NCI-H2171 (cell line): ENCODE measurements at places on chromosomes 7 and 10.

GRCh38 chr10:118856106-118856505, 101.3 kb upstream of the CACUL1 start:
- DNase-seq = no peak

DNA sequence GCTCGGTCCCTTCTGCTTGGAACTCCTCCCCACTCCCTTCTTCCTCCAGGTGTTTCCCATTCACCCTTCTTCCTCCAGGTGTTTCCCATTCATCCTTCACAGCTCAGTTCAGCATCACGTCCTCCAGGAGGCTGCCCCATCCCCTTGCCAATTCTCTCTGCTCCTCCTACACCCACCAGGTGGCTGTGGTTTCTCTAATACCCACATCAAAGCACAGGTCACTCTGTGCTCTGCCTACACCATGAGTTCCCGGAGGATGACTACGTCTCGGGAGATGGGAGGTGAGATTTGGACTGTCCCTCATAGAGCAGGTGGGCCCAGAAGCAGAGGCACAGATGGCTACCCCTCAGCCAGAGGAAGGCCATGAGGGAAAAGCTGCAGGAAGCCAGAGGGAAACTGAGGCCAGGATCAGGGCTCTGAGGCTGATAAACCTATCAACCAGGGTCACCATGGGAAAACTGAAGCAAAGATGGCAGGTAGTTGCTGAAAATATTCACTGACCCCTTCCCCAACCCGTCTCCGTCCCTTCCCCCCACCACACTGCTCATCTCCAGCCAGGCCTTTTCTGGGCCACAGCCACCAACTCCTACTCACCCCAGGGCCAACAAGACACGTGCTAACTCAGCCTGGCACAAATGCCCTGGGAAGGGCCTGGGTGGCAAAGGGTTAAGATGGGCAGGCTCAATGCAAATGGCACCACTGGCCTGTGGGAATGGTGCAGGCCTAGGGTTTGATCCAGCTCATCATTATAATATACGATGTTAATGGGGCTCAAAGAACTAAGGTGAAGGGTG, 56.6 kb upstream of the CPXM2 start:
- DNase-seq = no peak

GRCh38 chr10:93123766-93124165, 50.1 kb downstream of the CYP26A1 start:
- DNase-seq = no peak

DNA sequence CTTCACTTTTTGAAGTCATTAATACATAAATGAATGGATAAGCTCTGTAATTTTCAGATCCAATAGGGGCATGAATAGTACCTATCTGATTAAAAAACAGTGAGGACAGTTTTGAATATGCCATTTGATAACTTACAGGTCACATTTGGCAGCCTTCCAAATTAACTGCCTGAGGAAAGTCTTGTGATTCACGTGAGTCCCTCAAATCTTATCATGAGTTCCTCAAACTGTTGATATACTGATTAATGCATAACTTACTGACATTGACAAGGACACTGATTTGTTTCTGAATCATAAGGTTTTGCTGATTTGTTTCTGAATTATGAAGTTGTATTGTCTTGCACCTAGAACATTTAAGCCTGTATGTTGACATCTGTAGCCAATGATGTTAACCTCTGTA, 55.1 kb downstream of the ANKMY2 start:
- DNase-seq = no peak

- no peak for DNase-seq
Measured at GRCh38 chr7:156024201-156024600, 211.9 kb upstream of the SHH start.

DNA sequence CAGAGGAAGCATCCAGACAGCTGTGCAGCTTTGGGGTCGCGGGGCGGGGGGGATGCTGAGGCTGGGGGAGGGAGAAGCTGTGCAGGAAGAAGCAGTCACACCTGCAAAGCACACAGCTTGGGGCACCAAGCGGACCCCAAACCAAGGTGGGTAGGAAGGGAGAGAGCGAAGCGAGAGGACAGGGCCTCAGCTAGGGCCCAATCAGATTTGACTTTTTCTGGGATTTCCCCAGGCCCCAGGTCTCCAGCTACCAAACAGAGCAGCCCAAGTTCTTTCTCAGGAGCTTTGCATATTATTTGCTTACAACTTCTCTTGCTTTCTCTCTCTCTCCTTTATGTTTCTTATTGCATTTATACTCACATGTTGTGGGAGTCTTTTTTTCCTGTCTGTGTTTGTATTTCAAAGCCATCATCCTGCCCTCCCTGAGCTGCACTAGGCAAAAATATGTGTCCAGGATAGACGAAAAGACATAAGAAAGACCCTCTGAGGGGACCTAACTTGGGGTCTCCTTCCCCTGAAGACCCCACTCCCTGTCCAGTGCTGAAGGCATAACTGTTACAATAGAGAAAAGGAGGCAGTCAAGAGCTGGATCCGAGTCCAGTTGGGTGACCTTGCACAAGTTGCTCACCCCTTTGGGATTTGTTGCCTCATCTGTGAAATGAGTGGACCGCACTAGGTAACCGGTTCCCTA, 50.6 kb upstream of the SMNDC1 start:
- DNase-seq = no peak

DNA sequence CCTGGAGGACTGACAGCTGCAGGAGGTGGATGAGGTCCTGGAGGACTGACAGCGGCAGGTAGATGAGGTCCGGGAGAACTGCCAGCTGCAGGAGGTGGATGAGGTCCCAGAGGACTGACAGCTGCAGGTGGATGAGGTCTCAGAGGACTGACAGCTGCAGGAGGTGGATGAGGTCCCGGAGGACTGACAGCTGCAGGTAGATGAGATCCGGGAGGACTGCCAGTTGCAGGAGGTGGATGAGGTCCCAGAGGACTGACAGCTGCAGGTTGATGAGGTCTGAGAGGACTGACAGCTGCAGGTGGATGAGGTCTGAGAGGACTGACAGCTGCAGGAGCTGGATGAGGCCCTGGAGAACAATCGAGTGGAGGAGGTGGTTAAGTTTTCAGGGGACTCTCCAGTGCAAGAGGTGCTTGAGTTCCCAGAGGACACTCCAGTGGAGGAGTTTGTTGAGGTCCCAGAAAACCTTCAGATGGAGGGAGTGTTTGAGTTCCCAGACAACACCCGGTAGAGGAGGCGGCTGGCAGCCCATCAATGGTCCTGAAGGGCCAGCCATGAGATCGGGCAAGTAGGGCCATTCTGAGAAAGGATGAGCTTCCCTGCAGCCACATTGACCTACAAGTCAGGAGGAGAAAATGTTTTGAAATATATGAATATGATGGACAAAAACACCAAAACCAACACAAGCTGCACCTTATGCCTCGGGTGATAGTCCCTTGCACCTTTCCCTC, 4.7 kb upstream of the EIF5AL1 start:
- DNase-seq = no peak

DNA sequence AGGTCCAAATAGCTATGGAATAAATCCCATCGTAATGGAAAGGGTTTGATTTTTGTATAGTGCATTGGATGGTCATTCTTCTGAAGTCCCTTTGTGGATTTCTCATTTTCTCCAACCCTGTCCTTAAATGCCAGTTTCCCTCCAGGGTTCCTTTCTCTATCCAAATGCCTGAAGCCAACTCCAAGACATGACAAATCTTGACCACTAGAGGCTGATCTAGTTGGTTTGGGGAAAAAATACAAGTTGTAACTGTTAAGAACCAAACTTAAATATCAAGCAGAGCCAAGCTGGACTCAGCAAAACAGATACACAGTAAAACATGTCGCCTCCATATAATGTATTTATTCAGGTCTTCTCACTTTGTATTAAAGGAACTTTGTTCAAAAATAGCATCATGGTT, 28.7 kb downstream of the FRMD4A start:
- DNase-seq = no peak

DNA sequence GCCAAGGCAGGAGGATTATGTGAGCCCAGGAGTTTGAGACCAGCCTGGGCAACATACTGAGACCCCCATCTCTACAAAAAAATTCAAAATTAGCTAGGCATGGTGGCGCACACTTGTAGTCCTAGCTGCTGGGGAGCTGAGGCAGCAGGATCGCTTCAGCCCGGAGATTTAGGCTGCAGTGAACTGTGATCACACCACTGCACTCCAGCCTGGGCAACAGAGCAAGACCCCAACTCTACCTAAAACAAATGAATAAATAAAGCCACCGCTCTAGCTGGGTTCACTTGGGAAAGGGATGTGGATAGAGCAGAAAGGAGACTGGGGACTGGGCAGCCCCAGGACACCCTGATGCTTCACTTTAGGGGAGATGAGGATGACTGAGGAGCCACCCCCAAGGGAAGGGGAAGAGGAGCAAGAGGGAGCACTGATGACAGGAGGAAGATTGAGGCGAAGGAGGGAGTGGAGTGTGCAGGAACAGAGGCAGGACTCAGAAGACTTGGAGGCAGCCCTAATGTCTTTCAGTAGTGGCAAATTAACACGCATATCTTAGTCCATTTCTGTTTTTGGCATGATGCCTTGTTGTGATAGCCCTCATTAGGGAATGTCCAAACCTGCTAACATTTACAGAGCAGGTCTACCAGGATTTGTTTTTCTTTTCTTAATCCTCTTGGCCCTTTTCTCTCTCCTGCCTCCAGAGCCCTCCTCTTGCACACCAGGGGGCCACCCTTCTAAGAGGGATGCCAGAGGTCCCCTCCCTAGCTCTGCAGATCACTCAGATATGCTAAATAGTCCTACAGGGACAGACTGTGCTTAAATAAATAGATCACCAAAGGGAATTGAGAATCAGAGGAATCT, 88.3 kb downstream of the C10orf105 start:
- DNase-seq = no peak

GRCh38 chr7:34430456-34430855, 227.6 kb upstream of the NPSR1 start:
- DNase-seq = no peak

DNA sequence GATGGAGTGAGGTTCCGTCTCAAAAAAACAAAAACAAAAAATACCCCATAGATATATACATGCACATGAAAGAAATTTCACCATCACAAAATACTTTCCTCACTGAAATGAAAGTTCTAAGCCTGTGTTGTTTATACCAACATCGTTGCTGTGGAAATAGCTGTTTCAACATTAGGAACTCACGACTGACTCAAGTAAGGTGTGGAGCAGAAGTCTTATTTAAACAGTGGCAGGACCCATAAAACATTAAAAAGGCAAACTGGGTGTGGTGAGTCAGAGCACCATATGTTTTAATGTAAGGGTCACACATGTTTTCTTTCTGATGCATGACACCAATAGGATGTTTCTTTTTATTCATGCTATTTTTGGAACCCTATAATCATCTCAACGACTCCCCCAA, 48.3 kb downstream of the BAIAP2L1 start:
- no peak for DNase-seq

DNA sequence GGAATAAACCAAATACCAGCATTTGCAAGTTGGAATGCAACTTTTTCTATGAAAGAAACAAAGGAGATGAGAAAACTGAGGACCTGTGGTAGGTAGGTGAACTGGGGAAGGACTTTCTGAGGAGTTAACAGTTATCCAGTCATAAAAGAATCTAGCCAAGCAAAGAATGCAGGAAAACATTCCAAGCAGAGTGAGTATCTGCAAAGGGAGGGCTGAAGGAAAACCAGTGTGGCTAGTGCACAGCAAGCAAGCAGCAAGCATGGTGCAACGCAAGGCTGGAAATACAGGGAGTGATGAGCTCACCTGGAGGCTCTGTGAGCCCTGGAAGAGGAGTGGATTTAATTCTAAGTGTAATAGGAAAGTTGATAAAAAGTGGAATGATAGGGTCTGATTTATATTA, 44.0 kb downstream of the RTKN2 start:
- DNase-seq = no peak

DNA sequence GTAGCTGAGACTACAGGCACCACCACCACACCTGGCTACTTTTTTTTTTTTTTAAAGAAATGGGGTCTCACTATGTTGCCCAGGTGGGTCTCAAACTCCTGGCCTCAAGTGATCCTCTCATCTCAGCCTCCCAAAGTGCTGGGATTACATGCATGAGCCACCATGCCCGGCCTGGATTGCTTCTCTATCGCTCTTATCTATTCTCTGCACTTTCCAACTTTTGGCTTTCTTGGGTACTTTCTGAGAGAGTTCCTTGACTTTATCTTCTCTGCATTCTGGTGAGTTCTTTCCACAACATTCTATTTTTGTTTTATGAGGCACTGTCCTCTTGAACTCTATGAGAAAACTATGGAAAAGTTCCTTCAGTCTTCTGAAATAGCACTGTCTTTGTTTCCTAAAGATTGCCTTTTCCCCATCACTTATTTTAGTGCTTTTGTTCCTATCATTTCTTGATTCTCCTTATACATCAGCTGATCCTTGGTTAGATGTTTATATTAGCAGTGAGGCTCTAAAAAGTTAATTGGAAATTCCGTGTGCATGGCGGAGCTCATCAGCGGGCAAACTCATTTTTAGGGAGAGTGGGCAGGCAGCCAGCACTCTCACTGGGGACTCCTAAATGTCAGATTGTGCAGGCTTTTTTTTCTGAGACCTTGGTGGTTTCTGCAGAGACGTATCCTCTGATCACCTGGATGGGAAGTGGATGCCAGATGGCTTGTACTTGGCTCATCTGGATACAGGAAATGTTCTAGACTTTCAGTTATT, 43.9 kb downstream of the HIP1 start:
- DNase-seq = peak; percentile 92

DNA sequence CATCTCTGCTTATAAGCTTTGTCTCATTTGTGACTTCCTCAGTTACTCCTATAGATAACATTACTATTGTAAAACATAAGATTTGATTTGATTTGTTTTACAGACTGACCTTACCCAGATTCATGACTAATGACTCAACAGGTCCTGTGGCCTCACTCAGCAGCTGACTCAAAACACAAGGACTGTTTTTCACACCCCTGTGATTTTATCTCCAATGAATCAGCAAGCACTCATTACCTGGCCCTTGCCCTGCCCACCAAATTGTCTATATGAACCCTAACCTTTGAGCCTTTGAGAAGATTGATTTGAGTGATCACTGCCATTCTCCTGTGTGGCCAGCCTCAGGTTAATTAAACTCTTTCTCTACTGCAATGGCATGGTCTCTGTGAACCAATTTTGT, 1064.6 kb upstream of the LRRTM3 start:
- no peak for DNase-seq

GRCh38 chr7:53904355-53904754, 637.8 kb upstream of the VSTM2A start:
- DNase-seq = no peak
